ENCODE measurements at places on chromosomes 5 and 9.

DNA sequence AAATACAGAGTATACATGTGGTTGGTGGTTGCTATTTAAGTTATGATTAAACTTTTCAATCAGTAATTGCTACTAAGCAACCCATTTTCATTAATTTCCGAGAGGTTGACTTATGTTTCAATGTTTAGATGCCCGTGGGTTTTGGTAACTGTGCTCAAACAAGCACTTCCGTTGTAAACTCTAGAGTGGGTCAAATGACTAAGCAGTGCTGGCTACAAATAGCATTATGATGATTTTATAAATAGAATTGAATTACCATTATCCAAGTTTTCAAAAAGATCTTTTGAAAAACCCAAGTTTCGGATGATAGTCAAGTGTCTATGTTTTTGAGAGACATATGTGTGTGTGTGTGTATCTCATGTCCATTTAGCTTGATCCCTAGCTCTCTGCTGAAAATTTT, 2369.4 kb upstream of the ACO1 start:
- DNase-seq = no peak

DNA sequence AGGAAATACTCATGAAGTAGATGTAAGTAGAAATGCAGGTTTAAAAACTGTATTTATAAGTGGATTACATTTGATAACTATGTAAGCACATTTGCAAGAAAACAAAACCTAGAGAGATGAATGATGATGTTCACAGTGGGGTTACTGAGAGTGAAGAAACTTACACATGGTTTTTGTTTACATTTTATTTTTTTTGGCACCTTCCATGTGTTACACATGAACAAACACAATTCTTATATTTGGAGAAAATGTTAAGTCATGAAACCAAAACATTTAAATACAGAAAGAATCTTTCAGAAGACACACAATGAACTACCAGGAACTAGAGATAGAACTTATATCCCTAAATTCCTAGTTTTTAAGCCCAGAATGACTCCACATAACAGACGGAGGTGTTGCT, 51.5 kb upstream of the SPATA31E1 start:
- no peak for DNase-seq

GRCh38 chr5:82656341-82656761, 378.2 kb upstream of the RPS23 start:
- no peak for DNase-seq

DNA sequence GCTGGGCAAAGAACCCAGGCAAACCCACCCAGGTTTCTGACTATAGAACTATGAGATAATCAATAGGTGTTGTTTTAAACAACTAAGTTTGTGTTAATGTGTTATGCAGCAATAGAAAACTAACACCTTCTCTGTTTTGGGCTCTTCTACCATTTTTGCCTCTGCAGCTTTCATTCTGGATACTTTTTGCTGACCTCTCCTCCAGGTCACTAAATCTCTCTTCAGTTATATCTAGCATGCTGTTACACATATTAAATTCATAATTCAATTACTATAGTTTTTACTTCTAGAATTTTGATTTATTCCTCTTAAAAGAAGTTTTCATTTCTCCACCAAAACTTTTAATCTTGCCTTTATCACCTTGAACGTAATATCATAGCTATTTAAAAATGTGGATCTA, 17.2 kb downstream of the MAPK9 start:
- no peak for DNase-seq

GRCh38 chr9:82757924-82758323, 305.0 kb downstream of the RASEF start:
- DNase-seq = no peak

GRCh38 chr5:14685757-14686156, 21.2 kb downstream of the OTULIN start:
- peak; percentile 44 for DNase-seq

DNA sequence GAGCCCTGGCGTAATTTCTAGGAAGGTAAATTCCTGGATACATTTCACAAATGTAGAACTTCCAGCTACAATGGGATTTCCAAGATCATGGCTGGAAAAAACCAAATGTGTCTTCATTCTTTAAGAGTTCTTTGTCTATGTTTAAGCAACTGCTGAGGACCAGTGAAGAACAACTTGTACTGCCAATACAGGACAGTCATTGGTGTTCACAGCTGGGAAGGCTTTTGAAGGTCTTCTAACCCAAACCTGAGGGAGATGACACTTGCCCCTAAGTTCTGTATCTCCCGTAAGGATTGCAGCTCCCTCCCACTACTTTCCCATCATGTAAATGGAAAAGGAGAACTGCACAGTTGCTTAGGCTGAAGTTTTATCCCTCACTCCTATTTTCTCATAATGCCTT, 28.4 kb downstream of the TMEM167A start:
- no peak for DNase-seq

GRCh38 chr5:168969326-168969886, 331.5 kb downstream of the SLIT3 start:
- DNase-seq = no peak

GRCh38 chr5:40413743-40414142, 266.0 kb upstream of the PTGER4 start:
- no peak for DNase-seq

DNA sequence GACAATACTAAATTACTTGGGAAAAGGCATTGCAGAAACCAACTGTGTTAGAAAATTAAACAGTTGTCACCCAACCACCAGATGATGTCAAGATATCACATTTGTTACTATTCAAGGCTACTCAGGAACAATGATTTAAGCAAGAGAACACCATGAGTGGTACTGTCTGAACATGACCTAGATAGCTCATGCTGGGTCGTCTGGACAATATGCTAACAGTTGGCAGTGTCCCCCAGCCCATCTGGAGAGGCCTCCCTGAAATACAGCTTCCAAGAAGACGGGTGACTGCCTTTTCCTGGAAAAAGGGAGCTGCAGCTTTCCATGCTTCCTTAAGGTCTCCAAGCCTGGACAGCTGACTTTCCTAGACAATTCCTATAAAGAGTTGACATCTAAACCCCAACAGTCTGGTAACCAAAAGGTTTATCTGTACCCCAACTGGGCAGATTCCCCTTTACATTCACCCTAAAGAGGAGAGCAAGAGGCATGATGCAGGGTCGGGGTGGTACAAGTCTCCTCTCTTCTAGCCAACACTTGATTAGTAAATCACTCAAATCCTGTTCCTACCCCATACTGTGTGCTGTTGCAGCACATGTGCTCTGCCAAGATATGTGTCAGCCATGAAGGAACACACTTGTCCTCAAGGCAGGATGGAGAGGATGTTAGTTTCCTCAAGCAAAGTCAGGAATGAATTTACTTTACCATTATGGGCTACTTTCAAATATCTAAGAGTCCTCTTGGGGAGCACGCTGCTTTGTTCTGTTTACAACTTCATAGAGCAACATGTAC, 433.0 kb downstream of the PDE4D start:
- peak; percentile 51 for DNase-seq

GRCh38 chr9:5575000-5575399, 53.9 kb upstream of the RIC1 start:
- no peak for DNase-seq

GRCh38 chr9:38035873-38036272, 33.2 kb downstream of the SHB start:
- no peak for DNase-seq

Data from NCI-H524 (cell line).